Stimulated activated CD4-positive, alpha-beta T cell treated with anti-CD3 and anti-CD28 coated beads, Interleukin-4, amount 100 ng/mL, for 4 hours (primary cell): ENCODE measurements at places on chromosomes 7 and 10.

DNA sequence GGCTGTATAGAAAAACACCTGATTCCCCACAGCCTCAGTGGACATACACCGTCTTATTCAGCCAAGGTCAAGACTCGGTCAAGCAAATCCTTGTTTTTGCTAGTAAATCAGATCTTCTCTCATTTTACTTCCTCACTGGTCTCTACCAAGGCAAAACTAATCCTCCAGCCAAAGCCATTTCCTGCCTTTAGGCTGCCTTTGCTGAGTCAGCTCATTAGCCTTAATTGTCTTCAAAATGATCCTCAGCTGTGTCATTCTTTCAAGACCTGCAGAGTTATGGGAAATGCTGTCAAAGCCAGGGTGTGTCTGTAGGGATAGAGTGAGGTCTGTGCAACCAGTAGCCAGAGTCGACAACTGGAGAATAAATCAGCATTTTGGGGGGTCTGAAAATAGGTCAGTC lies 107.2 kb upstream of the FAM180A start:
- no peak for DNase-seq

- no peak for DNase-seq
Observed at GRCh38 chr7:117277576-117277975, 45.3 kb downstream of the WNT2 start.

DNA sequence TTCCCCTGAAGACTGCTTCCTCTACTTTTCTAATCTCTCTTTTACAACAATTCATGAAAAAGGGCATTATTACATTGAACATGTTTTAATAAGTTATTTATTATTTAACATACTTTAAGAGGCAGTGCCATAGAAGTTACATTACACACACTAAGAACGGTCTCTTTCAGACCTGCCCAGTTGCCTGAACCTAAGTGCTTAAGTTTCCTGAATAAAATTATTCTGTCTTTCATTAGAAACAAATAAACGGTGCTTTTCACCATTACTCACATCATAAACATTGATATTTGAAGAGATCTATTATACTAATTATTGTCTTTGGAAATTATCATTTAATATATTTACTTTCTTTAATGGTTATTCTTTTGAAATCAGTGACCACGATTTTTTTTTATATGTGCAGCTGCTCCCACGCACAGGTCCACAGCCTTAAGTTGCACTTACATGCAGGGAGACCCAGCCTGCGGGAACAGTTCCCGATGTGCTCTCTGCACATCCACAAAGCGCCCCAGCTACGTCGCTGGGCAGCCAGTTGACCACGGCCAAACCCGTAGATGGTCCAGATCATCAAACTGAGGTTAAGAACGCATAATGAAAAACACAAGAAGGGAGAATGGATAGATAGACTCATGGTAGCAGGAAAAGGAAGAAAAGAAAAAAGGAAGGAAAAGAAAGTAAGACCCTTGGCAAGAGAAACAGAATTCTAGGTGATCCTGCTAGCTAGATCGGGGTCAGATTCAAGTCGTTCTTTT lies 437.0 kb upstream of the MGMT start:
- DNase-seq = no peak

- DNase-seq = no peak
Observed at GRCh38 chr10:73859784-73860491, 14.4 kb downstream of the CAMK2G start.

DNA sequence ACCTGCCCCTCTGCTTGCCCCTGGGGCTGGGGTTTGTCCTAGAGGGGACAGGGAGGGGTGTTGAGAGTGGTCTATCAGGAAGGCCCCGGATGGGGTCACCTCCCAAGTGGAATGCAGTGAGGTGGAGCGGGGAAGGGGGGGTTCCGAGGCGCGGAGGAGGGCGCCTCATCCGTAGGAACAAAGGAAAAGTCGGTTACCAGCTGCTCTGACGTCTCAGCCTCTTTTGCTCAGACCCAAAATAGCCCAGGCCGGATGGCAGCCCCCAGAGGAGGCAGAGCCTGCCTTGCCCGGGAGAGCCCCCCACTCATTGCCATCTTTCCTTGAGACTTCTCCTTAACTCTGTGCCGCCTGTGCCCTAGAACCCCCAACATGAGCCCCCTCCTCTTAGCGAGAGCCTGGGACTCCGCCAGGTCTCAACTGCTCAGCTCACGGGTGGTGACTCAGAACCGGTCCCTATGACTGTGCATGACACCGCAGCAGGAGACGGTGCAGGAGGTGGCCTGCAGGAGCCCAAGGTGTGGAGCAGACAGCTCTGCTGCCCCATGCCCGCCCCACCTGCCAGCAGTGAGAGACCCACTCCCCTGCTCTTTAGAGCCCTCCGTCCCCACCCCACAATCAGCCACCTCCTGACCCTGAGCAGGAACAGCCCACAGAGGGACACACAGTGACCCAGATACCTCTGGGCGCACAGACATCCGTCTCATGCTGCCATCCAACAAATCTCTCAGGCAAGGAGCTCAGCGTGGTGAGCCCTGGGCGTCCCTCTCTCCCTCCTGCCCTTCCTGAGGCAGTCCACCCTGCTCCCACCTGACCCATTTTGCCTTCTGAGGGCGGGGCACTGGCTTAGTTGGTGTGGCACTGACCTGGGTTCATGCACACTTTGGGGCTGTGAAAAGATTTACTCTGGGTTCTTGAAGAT lies 13.1 kb downstream of the STX1A start:
- no peak for DNase-seq

DNA sequence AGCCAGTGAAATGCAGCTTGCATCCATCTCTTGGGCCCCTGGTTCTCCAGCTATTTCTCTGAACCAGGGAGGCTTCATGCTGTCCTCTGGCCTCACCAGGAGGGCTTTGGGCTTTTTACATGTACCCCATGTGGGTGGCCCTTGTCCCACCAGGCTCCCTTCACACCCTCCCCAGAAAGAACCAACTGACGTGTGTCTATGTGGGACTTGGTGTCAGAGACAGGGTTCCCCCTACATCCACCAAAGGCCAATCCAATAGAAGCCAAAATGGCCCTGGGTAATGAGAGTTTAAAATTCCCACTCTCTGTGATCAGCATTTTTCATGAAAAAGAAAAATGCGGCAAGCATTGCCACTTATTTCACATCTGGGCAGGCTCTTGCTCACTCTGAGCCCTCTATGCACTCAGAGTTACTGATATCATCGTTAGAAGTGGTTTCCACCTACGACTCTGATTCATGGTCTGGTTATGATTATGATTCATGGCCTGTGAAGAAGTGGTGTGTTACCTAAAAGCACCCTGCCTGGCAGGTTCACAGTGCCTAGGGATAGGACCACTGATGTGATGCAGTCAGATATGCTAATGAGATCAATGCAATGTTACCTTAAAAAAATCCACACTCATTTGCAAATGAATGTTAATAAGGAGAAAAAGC lies 133.5 kb downstream of the BUB3 start:
- peak; percentile 37 for DNase-seq

DNA sequence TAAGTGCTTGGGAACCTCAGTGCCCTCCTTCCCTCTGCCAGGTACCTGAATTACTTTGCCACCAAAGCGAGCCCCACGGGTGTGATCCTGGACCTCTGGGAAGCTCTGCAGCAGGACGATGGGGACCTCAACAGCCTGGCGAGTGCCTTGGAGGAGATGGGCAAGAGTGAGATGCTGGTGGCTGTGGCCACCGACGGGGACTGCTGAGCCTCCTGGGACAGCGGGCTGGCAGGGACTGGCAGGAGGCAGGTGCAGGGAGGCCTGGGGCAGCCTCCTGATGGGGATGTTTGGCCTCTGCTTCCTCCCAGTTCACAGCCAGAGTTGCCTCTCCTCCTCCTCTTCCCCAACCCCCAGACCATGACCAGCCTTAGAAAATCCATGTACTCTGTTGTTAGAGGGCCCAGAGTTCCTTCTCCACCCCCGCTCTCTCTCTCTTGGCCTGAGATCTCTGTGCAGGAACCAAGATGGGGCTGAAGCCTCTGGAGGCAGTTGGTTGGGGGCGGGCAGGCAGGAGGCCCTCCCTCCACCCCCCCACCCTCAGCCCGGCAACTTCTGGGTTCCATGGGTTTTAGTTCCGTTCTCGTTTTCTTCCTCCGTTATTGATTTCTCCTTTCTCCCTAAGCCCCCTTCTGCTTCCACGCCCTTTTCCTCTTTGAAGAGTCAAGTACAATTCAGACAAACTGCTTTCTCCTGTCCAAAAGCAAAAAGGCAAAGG lies 19.8 kb upstream of the SLC29A3 start:
- DNase-seq = no peak

DNA sequence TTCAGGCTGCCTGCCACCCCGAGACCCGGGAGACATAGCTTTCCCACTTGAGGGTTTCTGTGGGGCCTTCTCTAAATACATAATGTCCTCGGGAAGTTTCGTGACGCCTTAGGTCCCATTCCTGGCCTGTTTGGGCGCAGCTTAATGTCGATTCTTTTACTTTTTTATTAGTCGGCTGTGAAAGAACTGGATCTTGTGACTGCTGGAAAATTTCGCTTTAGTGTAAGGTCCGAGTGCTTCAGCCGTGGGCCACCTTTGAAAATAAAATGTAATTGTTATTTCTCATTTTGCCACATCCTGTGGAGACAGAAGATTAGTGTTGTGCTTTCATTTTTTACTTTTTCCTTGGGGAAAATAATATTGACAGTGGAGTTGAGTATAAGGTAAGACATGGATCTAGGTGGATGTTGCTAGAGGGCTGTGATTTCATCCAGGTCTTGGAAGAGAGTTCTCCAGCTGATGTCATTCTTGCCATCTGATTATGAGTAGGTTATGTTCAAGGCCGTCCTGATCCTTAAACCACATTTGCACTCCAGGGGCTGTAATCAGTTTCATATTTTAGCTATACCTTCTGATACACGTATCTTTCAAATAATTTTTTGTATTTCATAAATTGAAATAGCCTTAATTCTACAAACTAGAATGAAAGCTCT lies 830 bp downstream of the RAB18 start:
- no peak for DNase-seq

GRCh38 chr10:69091143-69091651 lies 3.3 kb downstream of the SRGN start:
- no peak for DNase-seq

- no peak for DNase-seq
Observed at GRCh38 chr7:109246330-109247077, 676.8 kb downstream of the DNAJB9 start.

DNA sequence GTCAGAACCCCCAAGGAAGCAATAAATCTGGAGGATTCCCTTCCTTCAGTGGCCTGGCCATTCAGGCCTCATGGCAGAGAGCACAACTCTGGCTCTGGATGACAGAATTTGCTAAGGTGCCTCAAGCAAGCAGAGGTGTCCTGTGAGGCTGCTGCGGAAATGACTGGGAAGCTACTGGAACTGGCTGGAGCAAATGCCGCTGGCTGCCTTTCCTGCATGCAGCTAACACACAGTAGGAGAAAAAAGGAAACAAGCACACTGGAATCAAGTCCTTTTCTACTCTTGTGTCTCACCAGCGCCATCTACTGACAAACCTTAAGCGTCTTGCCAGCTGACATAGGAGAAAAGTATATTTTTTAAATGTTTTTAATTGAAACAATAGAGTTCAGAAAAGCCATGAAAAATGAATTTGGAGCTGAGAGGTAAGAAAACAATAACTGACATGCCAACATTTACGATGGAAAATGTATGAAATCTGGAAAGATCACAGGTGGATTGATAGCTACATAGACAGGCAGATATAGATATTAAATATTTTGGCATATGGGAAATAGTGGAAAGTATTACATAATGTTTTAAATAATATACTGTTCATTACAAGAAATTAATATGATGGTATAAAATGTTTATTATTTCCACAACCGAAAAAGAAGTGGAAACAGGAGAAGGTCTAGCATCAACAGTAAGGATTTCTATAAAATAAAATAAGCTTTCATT lies 951.6 kb downstream of the ANKRD7 start:
- no peak for DNase-seq

- DNase-seq = no peak
Observed at GRCh38 chr7:38070718-38071117, 107.3 kb upstream of the STARD3NL start.
